Stimulated activated CD4-positive, alpha-beta T cell treated with anti-CD3 and anti-CD28 coated beads, Interleukin-15, amount 100 ng/mL, for 48 hours (primary cell): ENCODE measurements at places on chromosomes 1 and 21.

DNA sequence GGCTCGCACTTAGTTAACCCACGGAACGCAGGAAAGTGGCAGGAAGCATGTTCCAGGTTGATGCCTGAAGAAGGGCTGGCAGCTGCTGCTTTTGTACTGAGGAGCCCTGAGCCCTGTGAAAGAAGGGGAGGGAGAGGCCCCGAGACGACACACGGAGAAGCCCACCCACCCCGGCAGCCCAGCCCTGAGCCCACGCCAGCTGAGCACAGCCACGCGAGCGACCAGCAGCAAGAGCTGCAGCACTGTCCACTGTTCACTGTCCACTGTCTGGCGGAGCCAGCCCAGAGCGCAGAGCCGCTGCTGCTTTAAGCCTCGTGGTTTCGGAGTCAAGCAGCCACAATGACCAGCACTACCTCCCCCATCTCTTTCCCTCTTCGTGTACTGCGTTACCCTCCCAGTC, 5.3 kb downstream of the LRRC47 start:
- no peak for DNase-seq

DNA sequence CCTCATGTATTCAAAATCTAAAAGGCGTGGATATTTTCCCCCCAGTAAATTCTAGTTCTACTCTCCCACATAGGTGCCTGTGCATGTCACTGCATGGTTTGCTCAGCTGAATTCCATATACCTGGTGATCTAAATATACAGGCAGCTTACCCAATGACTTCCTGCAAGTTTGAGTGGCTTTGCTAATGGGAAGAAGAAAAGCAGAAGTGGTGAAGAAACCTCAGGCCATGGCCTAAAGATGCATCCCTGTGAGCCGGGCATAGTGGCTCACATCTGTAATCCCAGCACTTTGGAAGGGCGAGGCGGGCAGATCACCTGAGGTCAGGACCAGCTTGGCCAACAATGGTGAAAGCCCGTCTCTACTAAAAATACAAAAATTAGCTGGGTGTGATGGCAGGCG, 11.5 kb downstream of the SLC44A3 start:
- no peak for DNase-seq

DNA sequence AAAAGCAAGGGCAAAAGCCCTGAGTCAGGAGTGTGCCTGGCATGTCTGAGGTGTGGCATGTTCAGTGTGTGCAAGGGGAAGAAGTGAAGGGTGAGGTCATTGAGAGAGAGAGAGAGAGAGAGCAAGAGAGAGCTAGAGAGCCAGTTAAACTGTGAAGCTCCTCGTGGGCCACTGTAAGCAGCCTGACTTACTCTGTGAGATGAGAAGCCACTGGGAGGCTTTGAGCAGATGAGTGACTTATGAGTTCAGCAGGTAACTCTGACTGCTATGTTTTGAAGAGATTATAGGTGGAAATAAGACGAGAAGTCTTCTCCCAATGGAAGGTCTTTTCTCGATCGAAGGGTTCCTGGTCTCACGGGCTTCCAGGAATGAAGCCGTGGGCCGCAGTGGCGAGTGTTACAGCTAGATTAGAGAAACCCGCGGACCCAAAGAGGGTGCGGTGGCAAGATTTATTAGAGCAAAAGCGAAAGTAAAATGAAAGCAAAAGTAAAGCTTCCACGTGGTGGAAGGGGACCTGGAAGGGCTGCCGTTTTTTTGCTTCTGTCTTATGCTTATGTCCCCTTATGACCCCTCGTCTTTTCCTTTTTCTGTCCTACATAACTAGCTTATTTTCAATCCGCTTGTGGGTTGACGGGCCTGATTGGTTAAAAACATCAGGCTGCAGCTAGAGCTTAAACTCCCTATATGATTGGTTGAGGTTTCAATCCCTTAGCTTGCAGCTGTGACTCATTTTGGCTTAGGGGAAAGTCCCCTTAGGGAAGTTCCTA, 323.1 kb upstream of the FAM78B start:
- DNase-seq = peak; percentile 19

DNA sequence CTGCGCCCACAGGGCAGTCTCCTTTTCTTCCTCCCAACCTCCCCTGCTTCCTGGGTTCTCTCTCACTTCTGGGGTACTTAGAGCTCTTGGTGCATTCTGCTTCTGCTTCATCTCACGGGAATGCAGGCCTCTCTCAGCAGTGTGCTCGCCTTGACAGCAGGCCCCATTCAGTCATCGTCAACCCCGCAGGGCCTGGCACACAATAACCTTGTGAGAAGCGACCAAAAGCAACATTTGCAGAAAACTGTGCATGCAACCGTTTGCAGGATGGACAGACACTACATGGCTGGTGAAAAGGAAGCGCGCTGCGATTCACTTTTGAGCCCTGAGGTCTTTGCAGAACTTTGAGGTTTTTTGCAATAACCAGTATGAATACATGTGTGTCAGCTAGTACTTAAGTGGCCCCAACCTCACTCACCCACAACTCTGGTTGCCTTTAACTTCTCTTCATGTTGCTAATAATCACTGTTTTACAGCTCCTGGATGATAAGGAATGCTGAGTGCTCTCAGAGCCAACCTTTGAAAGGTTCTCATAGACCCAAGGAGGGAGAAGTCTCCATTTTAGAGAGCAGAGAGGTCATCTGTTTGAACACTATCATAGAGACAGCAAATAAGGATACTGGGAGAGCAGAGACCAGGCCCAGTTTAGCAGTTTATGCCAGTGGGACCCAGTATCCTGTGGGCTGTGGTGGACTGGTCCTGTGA, 2.5 kb upstream of the CD160 start:
- DNase-seq = no peak

DNA sequence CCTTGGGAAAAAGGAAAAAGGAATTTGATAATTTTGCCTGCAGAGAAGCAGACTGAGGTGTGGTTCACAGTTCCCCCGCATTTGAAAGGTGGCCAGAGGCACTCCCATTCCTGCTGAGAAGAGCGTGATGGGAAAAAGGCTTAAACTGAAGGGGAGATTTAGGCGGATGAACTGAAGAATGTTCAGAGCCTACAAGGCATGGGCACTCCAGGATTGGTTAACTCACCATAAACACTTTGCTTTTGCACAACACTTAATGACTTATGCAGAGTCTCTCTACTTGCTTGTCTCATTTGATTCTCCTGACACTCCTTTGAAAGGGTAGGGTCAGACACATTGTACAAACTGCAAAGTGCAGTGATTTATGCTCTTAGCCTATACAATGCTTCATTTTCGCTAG, 119.6 kb upstream of the RUNX1 start:
- no peak for DNase-seq

- DNase-seq = no peak
Observed at GRCh38 chr1:114545315-114545714, 34.3 kb upstream of the TRIM33 start.

DNA sequence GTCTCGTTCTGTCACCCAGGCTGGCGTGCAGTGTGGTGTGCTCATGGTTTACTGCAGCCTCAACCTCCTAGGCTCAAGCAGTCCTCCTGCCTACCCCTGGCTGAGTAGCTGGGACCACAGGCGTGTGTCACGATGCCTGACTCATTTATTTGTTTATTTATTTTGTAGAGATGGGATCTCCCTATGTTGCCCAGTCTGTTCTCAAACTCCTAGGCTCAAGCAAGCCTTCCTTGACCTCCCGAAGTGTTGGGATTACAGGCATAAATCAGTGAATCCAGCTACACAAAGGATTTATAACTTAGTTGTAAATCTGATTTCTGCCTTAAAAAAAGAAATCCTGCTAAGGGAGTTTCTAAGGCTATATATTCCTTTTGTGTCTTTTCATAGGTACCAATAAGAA, 30.5 kb upstream of the ZNF496 start:
- no peak for DNase-seq

GRCh38 chr21:35692311-35692710, 368.0 kb downstream of the SETD4 start:
- no peak for DNase-seq

- DNase-seq = no peak
Observed at GRCh38 chr1:2237773-2238172, 9.7 kb downstream of the SKI start.
